ENCODE measurements at places on chromosomes 3 and 15.

- no peak overlapping the region for H3K4me3 ChIP-seq
- DNase-seq, result no peak
- no peaks in the 10 kb centered on the region for H3K27me3 ChIP-seq
- no peaks in the 10 kb centered on the region for H3K4me1 ChIP-seq
- H3K36me3 ChIP-seq, result no peaks in the 10 kb centered on the region
- no peak overlapping the region for H3K27ac ChIP-seq
These were observed 348.2 kb downstream of the NAALADL2 start for GRCh38 chr3:175207361-175207760.

GRCh38 chr15:42141246-42141645 is 15.2 kb downstream of the PLA2G4F start:
- no peak for DNase-seq
- H3K36me3 ChIP-seq, result no peaks in the 10 kb centered on the region
- no peak overlapping the region for H3K4me3 ChIP-seq
- H3K27me3 ChIP-seq, result no peaks in the 10 kb centered on the region

- H3K27ac ChIP-seq, result no peak overlapping the region
- DNase-seq, result peak; percentile 58
- no peaks in the 10 kb centered on the region for H3K27me3 ChIP-seq
- no peaks in the 10 kb centered on the region for H3K36me3 ChIP-seq
These were observed 17.1 kb downstream of the CTXND1 start for GRCh38 chr15:80234883-80235282.

DNA sequence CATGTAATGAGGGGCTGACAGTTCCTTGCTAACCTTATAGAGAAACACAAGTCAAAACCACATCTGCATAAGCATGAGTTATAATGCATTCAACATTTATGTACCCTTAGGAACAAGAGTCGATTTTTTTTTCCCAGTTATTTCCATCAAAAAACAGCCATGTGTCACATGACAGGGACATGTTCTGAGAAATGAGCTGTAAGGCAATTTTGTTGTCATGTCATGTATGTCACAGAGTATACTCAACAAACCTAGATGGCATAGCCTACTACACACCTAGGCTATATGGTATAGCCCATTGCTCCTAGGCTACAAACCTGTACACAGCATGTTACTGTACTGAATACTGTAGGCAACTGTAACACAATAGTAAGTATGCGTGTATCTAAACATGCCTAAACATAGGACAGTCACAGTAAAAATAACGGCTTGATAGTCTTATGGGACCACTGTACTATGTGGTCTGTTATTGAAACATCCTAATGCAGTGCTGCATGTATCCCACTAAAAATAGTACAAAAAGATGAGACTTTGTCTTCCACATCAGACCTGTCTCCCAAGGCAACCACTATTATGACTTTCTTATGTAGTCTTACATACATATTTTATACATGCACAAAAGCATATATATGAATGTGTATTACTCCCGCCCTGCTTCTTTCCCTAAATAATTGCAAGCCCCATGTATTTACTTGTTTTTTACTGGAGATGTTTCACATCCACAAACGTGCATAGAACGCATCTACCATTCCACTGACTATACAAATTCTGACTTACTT is 34.9 kb downstream of the LINS1 start:
- no peaks in the 10 kb centered on the region for H3K27me3 ChIP-seq
- no peak overlapping the region for H3K4me3 ChIP-seq
- H3K4me1 ChIP-seq, result no peaks in the 10 kb centered on the region

DNA sequence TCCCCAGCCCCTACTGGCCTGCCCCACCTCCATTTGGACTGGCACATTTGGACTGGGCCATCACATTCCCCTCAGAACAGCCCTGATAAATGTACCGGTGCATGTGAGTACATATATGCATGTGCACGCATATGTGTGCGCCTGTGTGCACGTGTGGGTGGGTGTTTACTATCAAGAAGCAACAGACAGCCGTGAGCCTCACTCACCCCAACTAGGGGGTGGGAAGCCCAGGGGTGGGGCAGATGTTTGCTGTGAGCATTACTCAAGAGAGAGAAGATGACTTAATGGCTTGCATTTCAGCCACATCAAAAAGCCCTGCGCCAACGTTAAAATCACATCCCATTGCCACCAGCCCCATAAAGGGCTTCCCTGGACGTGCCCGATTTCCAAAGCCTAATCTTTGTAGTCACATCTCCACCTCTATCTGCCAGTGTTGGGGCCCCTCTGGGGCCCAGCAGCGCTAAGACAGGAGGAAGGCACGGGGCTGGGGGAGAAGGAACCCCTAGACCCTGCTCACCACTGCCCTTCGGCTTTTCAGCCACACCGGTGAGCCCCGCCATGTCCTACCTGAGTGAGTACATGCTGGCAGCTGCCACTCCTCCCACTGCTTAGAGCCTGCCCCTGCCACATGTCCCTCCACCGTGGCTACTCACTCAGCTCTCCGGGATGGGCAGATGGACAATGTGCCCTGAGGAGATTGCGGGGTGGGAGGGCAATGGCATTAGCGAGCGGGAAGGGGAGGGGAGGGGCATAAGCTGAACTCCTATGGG is 10.9 kb downstream of the ITIH3 start:
- no peak overlapping the region for H3K4me3 ChIP-seq
- H3K36me3 ChIP-seq, result no peaks in the 10 kb centered on the region
- no peak for DNase-seq
- no peak overlapping the region for H3K27ac ChIP-seq
- no peaks in the 10 kb centered on the region for H3K27me3 ChIP-seq

GRCh38 chr3:98027085-98027446 is 8.0 kb downstream of the GABRR3 start:
- H3K36me3 ChIP-seq, result no peaks in the 10 kb centered on the region
- H3K4me3 ChIP-seq, result no peak overlapping the region
- H3K4me1 ChIP-seq, result no peaks in the 10 kb centered on the region
- H3K27me3 ChIP-seq, result no peaks in the 10 kb centered on the region
- H3K27ac ChIP-seq, result no peak overlapping the region

DNA sequence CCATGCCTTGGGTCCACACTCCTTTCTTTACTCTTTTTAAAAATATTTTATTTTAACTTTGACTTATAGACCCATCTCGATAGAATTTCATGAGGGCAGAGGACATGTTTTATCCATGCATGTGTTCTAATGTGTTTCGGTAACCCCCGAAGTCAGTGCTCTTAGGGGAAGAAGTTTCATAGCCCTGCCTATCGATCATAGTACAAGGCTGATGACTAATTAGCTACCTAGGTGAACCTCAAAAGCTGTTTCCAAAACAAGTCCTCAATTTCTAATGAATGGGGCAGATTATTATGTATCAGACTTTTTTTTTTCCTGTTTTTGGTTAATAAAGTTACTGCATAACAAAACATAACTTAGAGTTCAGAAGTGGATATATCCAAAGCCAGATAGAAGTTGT is 82.0 kb downstream of the MBNL1 start:
- DNase-seq, result no peak
- no peaks in the 10 kb centered on the region for H3K27me3 ChIP-seq
- no peaks in the 10 kb centered on the region for H3K4me1 ChIP-seq
- H3K4me3 ChIP-seq, result no peak overlapping the region
- H3K36me3 ChIP-seq, result no peaks in the 10 kb centered on the region

- H3K27me3 ChIP-seq, result no peaks in the 10 kb centered on the region
- no peak overlapping the region for H3K4me3 ChIP-seq
- no peak for DNase-seq
- no peaks in the 10 kb centered on the region for H3K4me1 ChIP-seq
These were observed 525.4 kb downstream of the NAALADL2 start for GRCh38 chr3:175384569-175384968.

DNA sequence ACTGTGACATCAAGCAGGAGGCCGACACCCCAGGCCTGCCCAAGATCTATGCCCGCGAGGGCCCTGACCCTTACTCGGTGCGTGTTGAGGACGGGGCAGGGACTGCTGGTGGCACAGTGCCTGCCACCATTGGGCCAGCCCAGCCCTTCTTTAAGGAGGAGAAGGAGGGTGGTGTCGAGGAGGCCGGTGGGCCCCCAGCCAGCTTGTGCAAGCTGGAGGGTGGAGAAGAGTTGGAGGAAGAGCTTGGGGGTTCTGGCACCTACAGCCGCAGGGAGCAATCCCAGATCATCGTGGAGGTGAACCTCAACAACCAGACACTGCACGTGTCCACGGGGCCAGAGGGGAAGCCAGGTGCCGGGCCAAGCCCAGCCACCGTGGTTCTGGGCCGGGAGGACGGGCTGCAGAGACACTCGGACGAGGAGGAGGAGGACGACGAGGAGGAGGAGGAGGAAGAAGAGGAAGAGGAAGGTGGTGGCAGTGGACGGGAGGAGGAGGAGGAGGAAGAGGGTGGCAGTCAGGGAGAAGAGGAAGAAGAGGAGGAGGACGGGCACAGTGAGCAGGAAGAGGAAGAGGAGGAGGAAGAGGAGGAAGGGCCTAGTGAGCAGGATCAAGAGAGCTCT is 5.4 kb downstream of the ZBTB47 start:
- no peaks in the 10 kb centered on the region for H3K36me3 ChIP-seq
- no peaks in the 10 kb centered on the region for H3K27me3 ChIP-seq

All from mesendoderm (in vitro differentiated cells).